RPMI8226 (cell line): ENCODE measurements at places on chromosomes 7 and 10.
A peak's percentile ranks its signal among the peaks of the same experiment; 100 is the strongest.

- no peak for DNase-seq
These were observed 111.2 kb upstream of the TMEM72 start for GRCh38 chr10:44799966-44800365.

DNA sequence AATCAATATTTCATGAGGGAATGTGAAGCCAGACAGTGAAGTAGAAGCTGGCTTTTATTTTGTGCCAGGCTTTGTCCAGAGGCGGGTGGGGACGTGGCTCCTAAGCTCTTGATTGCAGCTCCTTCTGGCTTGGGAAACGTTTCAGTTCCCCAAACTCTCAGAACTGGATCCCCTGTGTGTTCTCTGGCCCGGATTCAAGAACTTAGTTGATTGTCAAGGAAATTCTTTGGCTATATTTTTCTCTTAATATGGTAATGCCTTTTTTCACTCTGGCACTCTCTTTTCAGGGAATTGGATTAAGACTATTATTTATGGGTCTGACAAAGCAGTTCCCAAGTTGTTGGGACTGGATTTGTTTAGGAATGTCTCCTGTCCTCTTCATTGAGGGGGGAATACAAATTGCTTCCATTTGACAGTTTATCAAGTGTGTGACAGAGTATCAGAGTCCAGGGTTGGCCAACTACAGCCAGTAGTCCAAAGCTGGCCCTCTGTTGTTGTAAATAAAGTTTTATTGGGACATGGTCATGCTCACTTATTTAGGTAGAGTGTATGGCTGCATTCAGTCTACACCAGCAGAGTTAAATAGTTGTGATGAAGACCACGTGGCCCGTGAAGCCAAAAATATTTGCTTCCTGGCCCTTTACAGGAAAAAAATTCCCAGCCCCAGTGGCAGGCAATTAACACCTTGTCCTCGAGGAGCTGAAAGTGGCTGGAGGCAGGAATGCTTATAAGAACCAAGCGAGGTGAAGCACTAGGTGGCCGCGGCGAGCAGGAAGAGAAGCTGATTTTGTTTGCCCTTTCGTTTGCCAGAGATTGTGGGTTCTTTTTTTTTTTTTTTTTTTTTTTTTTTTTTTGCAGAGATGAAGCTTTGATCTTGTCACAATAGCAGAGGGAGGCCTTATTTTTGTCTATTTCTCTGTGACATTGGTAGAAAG, 34.3 kb downstream of the HTRA1 start:
- DNase-seq, result peak; percentile 31

DNA sequence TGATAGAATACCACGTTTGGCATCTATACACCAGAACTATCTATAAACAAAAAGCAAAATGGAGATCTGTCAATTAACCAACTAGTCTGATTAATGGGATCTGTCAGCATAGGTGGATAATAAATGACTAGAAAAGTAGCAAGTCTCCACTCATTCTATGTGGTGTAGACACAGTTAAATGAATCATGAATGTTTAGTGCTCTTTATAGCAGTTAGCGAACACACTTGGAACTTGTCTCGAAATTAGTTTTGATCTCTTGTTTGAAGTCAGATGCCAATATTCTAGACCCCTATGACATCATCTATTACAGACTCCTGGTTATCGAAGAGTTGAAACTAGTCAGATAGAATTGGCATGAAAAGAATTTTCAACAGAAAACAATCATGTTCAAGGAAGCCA, 259.7 kb downstream of the AHR start:
- no peak for DNase-seq

DNA sequence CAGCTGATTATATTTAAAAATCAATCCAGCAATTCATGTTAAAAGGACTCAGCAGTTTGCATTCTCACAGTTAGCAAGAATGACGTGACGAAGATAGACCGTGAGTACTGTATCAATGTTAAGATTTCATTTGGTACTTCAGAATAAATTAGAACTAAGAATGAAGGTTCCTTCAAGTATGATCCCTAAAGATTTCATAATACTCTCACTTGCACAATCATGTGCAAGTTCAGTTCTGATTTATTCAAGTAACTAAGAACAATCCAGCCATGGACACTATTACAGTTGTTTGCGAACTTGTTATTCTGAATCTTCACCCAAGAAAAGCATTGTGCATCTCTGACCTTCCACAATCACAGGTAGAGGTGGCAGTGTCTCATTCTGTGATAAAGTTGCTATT, 7.7 kb downstream of the RHEB start:
- DNase-seq, result no peak

- DNase-seq, result peak; percentile 97
These were observed 41.7 kb downstream of the ARL4A start for GRCh38 chr7:12729112-12729511.

GRCh38 chr7:7579638-7580037, 13.0 kb downstream of the MIOS start:
- DNase-seq, result no peak

DNA sequence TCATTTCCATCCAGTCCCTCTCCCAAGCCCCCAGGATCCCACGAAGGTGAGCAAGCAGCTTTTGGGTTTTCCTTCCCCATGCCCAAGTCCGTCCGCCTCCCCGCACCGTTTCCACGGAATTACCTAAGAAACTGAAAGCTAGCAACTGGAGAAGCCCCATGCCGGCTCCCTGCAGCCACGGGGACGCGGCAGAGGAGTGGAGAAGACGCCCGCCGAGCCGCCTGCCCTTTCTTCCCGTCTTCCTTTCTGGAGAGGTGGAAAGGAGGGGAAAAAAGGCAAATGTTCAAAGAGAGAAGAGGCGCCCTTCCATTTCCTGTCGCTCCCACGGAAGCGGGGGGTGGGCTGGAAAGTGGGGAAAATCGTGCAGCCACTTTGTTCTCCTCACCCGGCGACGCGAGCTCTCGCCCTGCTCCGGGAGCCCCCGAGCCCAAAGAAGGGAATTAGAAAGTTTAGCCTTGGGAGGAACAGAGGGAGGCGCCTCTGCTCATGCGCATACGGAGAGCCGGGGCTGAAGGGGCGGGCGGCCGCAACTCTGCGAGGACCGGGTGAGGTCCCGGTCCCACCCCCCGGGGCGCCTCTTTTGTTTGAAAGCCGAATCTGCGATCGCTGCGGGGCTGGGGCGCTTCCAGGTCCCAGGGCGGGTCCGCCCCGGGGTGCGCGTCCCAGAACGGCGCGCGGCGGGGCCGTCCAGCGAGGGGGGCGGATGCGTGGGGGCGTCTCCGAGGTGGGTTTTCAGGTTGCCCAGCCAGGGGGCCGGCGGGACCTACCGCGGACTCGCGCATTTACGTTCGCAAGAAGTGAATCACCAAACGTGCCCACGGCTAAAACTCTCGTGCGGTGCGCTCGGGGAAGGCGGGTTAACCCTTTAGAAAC, at the start of gene LAMB1:
TSS of gene LAMB1 (minus strand) at position 436 of the 873 bp plus-strand sequence. CDS start at position 160, 276 bp downstream.
- DNase-seq, result no peak

GRCh38 chr7:113698556-113699220, 220.1 kb downstream of the PPP1R3A start:
- DNase-seq, result peak; percentile 52

DNA sequence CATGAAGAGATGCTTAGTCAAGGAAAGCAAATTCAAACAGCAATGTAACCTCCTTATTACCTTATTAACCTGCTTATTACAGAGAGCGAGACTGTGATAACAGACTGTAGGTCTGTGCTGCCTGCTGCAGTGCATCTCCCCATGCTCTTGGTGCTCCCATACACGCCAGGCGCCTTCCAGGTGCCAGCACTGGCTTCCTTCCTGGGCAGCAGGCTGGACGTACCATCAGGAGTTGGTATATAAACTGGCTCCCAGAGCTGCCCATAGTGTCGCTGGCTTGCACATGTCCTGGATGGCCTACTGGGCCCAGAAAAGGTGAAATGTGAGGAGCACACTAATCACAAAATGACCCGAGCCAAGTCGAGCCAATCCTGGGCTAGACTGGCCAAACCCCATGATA, 13.5 kb downstream of the ATP6V0E2 start:
- DNase-seq, result peak; percentile 0

- DNase-seq, result no peak
These were observed 20.6 kb upstream of the HOXA13 start for GRCh38 chr7:27220440-27220955.

DNA sequence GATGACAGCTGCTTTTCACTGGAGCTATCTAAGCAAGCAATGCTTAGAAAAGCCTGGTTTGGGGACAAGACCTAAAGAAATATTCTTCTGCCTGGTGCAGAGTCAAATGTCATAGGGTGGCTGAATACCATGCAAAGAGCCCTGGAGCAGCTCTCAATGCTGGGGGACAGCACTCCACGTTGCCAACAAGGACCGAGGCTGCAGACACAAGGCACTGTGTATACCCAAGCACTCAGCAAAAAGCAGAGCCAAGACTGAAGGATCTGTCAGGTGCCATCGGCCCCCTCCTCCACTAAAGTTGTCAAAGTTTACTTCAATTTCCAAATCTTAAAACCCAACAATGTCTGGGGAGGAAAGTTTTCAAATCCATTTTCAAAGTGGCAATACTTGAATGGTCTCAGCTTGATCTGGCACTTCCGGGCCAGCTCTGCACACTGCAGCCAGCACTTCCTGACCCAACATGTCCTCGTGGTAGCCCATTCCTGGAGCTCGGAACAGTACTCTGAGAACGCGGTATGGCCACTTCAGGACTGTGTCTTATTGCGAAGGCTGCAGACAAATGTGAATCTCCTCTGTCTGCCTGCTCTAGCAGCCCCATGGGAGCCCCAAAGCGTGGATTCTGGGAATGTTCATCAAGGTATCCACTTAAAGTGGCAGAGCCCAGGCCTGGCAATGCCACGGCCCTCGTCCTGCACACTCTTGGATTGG, 191.8 kb downstream of the TNS3 start:
- DNase-seq, result no peak

DNA sequence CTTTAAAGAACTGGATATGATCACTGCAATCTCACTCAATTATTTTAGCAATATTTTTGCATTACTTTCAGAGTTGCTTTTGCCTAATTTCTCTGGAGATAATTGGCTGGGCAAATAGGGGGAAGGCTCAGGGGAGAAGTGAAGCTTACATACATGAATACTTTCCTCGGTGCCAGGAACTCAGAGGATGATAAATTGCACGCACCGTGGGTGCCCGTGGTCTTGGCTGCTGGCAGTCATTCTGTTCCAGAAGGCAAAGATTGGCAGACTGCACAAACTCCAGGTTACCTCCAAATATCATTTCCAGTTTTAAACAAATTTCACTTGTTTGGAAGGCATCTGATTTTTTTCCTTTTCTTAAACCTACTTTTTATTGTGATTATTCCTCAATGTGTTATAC, 197.8 kb upstream of the TMEM72 start:
- DNase-seq, result no peak

GRCh38 chr10:121540732-121541395, 57.4 kb downstream of the FGFR2 start:
- DNase-seq, result no peak

DNA sequence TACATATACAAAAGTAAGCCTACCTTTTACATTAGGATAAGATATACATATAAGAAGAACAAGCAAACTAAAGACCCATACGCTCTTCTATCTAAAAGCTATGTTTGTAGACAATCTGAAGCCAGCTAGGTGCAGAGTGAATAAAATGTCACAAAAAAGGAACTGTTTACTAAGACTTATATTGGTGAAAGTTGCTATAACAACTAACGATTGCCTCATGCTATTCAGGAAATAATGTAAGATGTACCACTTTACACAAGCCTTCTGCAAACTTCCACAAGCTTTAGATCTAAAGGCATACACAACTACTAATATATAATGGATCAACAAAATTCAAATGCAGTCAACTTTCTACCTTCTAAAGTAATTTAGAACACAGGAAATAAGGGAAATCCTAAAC, 175.1 kb downstream of the SRPK2 start:
- no peak for DNase-seq

DNA sequence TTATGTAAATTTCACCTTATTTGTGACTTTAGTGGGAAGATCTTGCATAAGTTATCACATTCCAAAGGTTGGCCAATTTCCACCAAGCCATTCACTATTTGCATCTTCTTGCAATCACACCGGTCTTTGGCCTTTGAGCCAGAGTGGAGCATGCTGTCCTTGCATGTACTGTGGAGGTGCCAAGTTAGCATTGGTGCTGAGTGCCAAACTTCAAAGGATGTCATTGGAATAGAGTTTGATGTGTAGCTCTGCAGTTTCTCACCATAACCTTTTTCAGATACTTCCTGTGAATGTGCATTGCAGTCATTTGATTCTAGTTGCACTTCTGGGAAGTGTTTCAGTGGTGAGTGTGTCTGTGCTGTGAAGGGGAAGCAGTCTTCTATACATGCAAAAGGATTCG, 620.6 kb downstream of the SUGCT start:
- DNase-seq, result no peak

DNA sequence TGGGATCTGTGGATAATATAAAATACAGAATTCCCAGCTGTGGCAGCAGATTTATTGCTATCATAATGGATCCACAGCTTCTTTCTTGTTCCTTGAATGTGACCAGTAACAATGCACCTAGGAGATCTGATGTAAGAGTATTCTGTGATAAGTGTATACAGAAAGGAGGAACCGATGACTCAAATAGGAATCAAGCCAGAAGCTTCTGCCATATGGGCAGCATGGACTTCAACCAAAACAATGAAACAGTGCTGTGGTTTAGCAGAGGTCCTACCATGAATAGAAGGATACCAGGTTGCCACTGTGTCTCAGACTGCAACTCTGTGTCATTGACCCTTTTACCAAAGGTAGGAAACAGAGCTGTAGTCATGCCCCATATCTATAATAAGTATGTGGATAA, 81.8 kb downstream of the PTPRZ1 start:
- no peak for DNase-seq

GRCh38 chr10:76721891-76722505, 915.6 kb downstream of the KCNMA1 start:
- DNase-seq, result no peak

DNA sequence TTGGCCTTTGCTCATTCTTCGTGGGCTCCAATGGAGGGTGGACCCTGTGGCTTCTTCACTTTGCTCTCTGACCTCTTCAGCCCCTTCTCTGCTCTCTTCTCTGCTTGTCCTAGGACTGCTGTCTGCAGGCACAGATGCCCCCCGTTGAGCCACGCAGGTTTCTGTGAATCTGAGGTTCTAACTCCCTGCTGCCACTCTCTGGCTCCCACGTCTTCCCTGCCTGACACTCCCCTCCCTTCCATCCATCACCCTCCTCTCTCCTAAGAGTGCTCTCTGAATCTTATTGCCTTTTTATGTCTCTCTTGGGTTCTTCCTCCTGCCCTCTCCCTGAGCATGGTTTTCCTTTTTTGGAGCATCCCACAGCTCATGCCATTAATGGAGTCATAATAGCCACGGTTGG, 499.5 kb upstream of the GALNT17 start:
- DNase-seq, result no peak

DNA sequence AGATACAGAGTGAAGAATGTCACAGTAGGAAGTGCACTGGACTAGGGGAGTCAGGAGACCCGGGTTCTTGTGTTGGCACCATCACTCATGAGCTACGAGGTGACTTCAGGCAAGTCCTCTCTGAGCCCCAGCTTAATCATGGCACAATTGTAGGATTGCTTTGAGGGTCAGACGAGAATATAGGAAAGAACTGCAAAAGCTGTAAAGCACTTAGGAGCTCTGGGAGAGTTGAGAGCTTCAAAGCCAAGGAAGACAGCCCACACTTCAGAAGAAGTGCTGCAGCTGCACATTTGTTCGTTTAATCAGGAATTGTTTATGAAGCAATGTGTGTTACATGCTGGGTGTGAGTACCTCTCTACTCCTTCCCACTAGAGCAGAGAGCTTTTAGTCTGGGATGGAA, 4.4 kb downstream of the FBH1 start:
- DNase-seq, result no peak

GRCh38 chr7:116165717-116166116, 44.6 kb upstream of the TES start:
- peak; percentile 34 for DNase-seq
